Glutamatergic neuron (in vitro differentiated cells): ENCODE measurements at places on chromosomes 11 and 22. TPM values are rescaled to one million over a fixed set of nuclear protein-coding genes. Genes with fewer than 3 reads are reported as not detected.

MMP3 gene
- not detected for total RNA-seq

CHRDL2 gene
- total RNA-seq, result not detected

PAX6 gene
- 30.7 TPM for total RNA-seq

TRPC6 gene
- total RNA-seq, result 0.27 TPM

DNA sequence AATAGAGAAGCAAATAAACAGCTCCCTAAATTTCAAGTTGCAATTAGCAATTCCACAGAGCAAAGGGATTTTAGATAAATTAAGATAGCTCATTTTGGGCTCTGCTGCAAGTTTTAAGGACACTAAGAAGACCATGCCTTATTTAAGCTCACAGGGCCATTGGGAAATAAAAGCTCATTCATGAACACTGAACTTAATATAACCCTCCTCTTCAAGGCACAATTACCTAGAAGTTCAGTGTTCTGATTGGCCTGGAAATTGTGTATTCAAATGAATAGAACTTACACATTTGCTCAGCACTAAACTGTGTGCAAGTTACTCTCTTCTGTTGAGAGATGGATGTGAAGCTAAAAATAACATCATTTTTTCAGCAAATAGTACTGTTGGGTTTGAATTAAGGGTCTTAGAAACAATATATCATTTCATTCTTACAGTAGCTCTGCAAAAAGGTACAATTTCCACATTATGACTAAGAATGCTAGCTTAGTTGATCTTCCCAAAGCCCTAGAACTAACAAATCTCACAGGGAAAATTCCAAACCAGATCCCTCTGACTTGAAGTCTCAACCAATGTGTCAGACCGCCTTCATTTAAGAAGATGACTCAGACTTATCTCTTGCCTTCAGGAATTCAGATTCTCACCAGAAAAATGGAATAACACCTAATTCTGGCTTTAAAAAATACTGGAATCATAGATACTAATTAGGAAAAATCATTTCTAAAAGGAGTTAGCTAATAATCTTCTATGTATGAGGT lies 87.4 kb upstream of the LRRC55 start:
- DNase-seq, result no peak
- peaks cover 12% of the 10 kb centered on the region for H3K4me1 ChIP-seq
- no peak overlapping the region for H3K4me3 ChIP-seq
- H3K36me3 ChIP-seq, result no peaks in the 10 kb centered on the region
- H3K27me3 ChIP-seq, result peaks cover 2% of the 10 kb centered on the region

- no peak for DNase-seq
- peaks cover 14% of the 10 kb centered on the region for H3K27me3 ChIP-seq
- peaks cover 10% of the 10 kb centered on the region for H3K4me1 ChIP-seq
Measured at GRCh38 chr11:65559951-65560537, 1.9 kb upstream of the LTBP3 start.

- H3K4me3 ChIP-seq, result no peak overlapping the region
- peaks cover 3% of the 10 kb centered on the region for H3K4me1 ChIP-seq
- no peak for DNase-seq
- peaks cover 1% of the 10 kb centered on the region for H3K27me3 ChIP-seq
Measured at GRCh38 chr11:15212876-15213275, 98.2 kb downstream of the INSC start.

- peaks cover 17% of the 10 kb centered on the region for H3K4me1 ChIP-seq
- H3K4me3 ChIP-seq, result no peak overlapping the region
- no peak overlapping the region for H3K27ac ChIP-seq
Measured at GRCh38 chr22:17098379-17098819, 13.6 kb downstream of the IL17RA start.

- no peak overlapping the region for H3K4me3 ChIP-seq
- H3K27me3 ChIP-seq, result peaks cover 2% of the 10 kb centered on the region
- peaks cover 3% of the 10 kb centered on the region for H3K4me1 ChIP-seq
- H3K27ac ChIP-seq, result no peak overlapping the region
- no peak for DNase-seq
Measured at GRCh38 chr11:33651555-33651954, 49.1 kb downstream of the C11orf91 start.

DNA sequence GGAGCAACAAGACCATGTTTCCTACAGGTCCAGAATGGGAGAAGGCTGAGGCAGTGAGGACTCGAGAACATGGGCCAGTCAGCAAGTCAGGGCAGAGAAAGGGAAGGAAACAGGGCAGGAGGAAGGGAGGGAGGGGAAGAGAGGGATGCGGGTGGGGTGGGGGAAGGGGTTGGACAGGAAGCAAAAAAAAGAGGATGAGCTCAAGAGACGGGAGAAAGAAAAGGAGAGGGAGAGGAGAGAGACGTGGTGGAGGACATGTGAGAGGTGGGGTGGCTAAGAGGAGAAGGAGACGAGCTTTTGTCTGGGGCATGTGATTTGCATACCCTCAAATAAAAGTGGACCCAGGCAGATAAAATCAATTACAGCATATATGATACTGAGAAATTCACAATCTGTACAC lies 389.5 kb upstream of the B3GAT1 start:
- peaks cover 35% of the 10 kb centered on the region for H3K4me1 ChIP-seq
- H3K4me3 ChIP-seq, result no peak overlapping the region
- H3K27ac ChIP-seq, result peak overlapping the region; percentile 97
- DNase-seq, result no peak
- no peaks in the 10 kb centered on the region for H3K36me3 ChIP-seq
- peaks cover 9% of the 10 kb centered on the region for H3K27me3 ChIP-seq

GRCh38 chr11:131658952-131659351 lies 288.5 kb downstream of the NTM start:
- no peak overlapping the region for H3K4me3 ChIP-seq
- DNase-seq, result no peak
- no peak overlapping the region for H3K27ac ChIP-seq

GRCh38 chr11:119365071-119365591 lies 16.4 kb downstream of the USP2 start:
- no peak overlapping the region for H3K27ac ChIP-seq
- DNase-seq, result no peak
- peaks cover 14% of the 10 kb centered on the region for H3K27me3 ChIP-seq

- peak overlapping the region; percentile 93 for H3K4me3 ChIP-seq
- peaks cover 10% of the 10 kb centered on the region for H3K4me1 ChIP-seq
- no peak for DNase-seq
Measured at GRCh38 chr11:125494561-125494960, 1.5 kb downstream of the FEZ1 start.

GRCh38 chr11:3226846-3227567 lies 5.2 kb downstream of the MRGPRE start:
- peaks cover 3% of the 10 kb centered on the region for H3K27me3 ChIP-seq
- H3K27ac ChIP-seq, result no peak overlapping the region
- peaks cover 18% of the 10 kb centered on the region for H3K4me1 ChIP-seq
- no peak overlapping the region for H3K4me3 ChIP-seq

GRCh38 chr11:9210224-9210921 lies 54.8 kb downstream of the DENND5A start:
- no peak overlapping the region for H3K4me3 ChIP-seq
- DNase-seq, result no peak
- H3K27me3 ChIP-seq, result no peaks in the 10 kb centered on the region
- no peak overlapping the region for H3K27ac ChIP-seq

GRCh38 chr11:11472106-11472505 lies 119.1 kb upstream of the CSNK2A3 start:
- no peak overlapping the region for H3K27ac ChIP-seq
- no peak overlapping the region for H3K4me3 ChIP-seq
- H3K27me3 ChIP-seq, result peaks cover 6% of the 10 kb centered on the region
- no peak for DNase-seq
- no peaks in the 10 kb centered on the region for H3K36me3 ChIP-seq

DNA sequence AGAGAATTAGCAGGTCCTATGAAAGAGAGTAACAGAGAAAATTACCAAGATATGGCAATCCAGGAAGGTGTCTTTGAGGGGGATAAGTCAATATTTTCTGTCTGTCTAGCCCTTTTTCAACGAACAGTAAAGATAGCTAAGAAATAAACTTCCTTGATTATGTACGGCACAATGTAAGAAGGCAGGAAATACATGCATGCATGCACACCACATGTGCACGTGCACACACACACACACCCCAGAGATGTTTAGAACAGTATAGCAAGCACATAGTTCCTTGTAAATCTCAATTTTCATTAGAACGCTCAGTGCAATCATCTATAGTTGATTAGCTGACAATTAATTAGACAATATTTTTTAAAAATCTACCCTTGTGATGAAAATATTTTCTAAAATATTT lies 74.7 kb downstream of the MPPED2 start:
- H3K36me3 ChIP-seq, result no peaks in the 10 kb centered on the region
- no peak overlapping the region for H3K27ac ChIP-seq
- no peak overlapping the region for H3K4me3 ChIP-seq

- DNase-seq, result no peak
- H3K4me3 ChIP-seq, result no peak overlapping the region
- no peak overlapping the region for H3K27ac ChIP-seq
- H3K36me3 ChIP-seq, result no peaks in the 10 kb centered on the region
- peaks cover 5% of the 10 kb centered on the region for H3K27me3 ChIP-seq
Measured at GRCh38 chr11:12715941-12716340, 41.7 kb downstream of the TEAD1 start.
